Adrenal gland (tissue), 19 donors: ENCODE measurements at places on chromosomes 6 and 20. TPM values are rescaled to one million over a fixed set of nuclear protein-coding genes. Genes with fewer than 3 reads are reported as not detected.

MYCT1 gene
- total RNA-seq, result 6.8 TPM

IMPG1 gene
- total RNA-seq, result not detected

PROKR2 gene
- total RNA-seq, result not detected

HMGA1 gene
- 27.0 TPM for total RNA-seq

BLOC1S5 gene
- 11.4 TPM for total RNA-seq

PTCRA gene
- not detected for total RNA-seq

SLC52A3 gene
- total RNA-seq, result 0.17 TPM

ACTL10 gene
- total RNA-seq, result 1.1 TPM

BCAS1 gene
- 0.11 TPM for total RNA-seq

TRIM40 gene
- 0.11 TPM for total RNA-seq

ELOVL2 gene
- total RNA-seq, result 1.0 TPM

NKX2-2 gene
- not detected for total RNA-seq

ATAT1 gene
- 10.1 TPM for total RNA-seq

MROH8 gene
- total RNA-seq, result 3.3 TPM

E2F1 gene
- 4.4 TPM for total RNA-seq

GABRR1 gene
- not detected for total RNA-seq

CST1 gene
- not detected for total RNA-seq

POU3F2 gene
- not detected for total RNA-seq

MUC21 gene
- total RNA-seq, result not detected

FERMT1 gene
- total RNA-seq, result 58.9 TPM

OPRM1 gene
- not detected for total RNA-seq

TNXB gene
- total RNA-seq, result 403 TPM

RFX6 gene
- total RNA-seq, result 1.4 TPM

CYP24A1 gene
- total RNA-seq, result not detected

RBPJL gene
- total RNA-seq, result not detected

MYL9 gene
- 333 TPM for total RNA-seq

ACAT2 gene
- total RNA-seq, result 23.3 TPM
